ENCODE measurements at places on chromosomes 6 and 20. TPM values are rescaled to one million over a fixed set of nuclear protein-coding genes. Genes with fewer than 3 reads are reported as not detected.

DNA sequence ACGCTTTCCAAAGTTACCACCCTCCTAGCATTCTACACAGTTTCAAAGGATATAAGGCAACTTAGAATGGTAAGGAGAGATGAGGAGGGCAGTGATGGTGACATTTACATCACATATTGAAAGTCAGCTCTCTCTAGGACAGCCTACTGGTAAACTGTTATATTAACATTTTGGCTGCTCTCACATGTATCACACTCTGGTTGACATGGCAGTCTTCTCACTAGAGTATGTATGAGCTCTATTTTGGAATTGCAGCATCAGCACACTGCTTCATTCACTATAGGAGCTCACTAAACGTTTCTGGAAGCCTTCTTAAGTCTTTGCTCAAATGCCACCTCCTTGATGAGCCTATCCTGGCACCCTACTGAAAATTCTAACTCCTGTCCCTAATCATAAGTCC is 135.7 kb upstream of the ENPP5 start:
- no peak for DNase-seq

DNA sequence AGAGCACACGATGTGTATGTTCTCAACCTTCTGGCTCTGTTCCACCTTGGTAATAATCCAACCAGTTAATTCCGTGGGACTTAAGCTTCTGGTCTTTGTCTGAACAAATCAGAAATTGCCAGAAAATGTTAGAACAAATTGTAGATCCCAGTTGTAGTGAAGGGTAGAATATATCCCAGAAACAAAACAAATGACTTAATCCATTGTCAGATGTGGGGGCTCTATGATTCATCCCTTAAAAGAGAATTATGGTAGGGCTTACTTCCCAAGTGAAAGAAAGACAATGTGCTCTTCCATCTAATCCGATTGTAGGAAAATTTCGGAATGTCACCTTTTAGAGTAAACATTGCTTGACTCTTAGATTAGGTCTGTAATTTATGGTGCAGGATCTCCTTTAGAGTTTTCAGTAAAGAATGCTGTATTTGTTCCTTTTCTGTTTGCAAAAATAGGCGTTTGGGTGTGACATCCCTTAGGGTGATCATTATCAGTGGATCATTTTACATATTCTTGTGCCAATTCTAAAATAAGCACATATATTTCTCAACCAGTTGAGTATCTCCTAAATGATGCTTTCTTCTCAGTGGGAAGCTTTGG is 234.5 kb upstream of the ZNF217 start:
- peak; percentile 92 for DNase-seq

- DNase-seq, result peak; percentile 41
Observed at GRCh38 chr20:13105864-13106457, 97.2 kb downstream of the SPTLC3 start.

- no peak for DNase-seq
Observed at GRCh38 chr6:157853018-157853805, 30.2 kb downstream of the SNX9 start.

DNA sequence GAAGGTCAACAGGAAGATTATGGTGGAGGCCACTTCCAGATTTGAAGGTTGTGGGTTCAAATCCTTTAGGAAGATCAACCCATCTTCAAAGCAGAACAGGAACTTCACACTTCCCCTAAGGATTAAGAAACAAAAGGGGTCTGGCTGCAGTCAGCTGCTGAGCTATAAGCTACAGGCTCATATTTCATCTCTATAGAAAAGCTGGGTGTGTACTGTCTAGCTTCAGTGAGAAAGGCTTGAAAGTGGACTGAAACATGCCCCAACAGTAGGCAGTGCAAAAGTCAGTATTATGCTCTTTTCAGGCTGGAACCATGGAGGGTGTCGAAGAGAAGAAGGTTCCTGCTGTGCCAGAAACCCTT is 60.1 kb upstream of the SPDEF start:
- DNase-seq, result no peak

DNA sequence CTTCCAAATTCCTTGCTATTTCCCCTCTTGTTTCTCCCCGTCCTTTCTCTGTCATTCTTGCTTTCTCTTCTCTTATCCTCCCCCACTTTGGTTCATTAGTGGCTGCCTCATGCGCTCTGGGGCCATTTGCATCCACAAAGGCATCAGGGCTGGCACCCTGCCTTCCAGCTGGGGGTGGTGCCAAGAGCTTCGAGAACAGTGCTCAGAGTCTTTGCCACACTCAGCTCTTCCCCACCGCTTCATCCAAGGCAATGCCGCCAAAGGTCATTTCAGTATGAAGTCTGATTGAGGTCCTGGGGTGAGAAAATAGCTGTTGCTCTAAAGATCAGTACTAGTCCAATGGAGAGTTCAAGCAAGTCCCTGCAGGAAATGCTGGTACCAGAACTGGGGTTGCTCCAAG is 22.7 kb downstream of the OLIG3 start:
- no peak for DNase-seq

DNA sequence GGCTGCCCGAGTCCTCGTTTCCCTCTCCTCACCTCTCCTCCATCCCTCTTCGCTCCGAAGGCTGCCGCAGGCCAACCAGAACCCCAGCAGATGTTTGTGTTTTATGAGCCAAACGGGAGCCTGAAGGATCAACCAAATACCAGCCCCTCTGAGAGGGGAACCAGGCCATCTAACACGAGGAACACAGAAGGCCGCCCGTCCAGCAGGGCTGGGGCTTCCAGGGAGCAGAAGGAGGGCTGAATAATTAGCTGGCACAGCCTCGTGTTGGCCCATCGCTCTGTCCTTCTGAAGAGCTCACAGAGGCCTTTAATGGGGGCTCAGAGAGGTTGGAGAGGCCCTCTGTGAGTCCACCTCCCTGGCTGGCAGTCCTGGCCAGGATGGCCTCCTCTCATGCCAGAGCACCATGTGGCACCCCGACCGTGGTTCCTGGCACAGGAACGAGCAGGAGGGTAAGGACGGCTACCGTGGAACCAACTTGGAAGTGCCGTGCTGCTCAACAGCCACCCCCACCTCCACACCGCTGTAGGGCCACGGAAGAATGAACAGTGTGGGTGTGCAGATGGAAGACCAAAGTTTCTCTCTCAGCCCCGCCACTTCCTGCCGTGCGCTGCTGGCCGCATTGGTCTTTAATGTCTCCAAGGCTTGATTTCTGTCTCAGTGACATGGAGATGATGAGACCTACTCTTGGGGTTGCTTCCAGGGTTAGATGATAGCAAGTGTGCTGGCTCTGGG is 155.2 kb downstream of the SCML4 start:
- no peak for DNase-seq

- DNase-seq, result no peak
Observed at GRCh38 chr6:111850295-111850937, 22.8 kb downstream of the FYN start.

- no peak for DNase-seq
Observed at GRCh38 chr6:12336121-12336971, 46.2 kb downstream of the EDN1 start.

DNA sequence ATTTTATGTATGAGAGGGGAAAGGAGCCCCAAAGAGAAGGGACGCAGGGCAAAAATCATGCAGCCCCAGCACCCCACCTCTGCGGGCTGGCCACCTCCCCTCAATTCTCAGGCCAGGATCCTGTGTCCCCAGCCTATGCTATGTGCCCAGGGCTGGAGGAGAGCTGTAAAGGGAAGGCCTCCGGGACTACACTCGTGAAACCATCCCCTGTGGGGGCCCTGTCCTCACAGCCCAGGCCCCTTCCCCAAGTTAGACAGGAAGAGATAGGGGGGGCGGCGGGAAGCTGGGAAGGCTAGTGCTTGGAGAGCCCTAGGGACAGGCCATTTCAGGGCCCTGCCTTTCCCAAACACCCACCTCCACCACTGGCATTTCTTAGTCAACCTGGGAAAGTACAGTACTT is 1.4 kb upstream of the COL11A2 start:
- no peak for DNase-seq

- DNase-seq, result no peak
Observed at GRCh38 chr6:131366223-131366622, 206.8 kb upstream of the ARG1 start.

DNA sequence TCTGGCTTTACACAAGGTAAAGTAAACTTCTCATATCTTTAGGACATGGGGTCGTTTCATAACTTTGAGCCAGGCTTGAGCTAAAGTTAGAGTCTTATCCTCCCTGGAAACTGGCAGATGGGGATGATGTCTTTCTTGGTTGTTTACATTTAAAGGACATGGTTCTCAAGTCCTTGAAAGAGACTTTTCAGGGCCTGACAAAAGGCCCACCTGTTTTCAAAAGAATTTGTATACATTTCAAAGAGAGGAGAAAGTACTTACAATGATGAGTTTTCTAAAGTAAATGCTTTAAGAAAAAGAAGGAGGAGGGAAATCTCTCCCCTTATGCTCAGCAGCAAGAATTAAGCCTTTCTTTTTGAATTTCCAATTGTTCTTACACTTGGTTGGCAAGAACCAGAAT is 45.7 kb upstream of the TINAG start:
- DNase-seq, result no peak

GRCh38 chr20:32141465-32141980 is 32.0 kb downstream of the TM9SF4 start:
- no peak for DNase-seq

DNA sequence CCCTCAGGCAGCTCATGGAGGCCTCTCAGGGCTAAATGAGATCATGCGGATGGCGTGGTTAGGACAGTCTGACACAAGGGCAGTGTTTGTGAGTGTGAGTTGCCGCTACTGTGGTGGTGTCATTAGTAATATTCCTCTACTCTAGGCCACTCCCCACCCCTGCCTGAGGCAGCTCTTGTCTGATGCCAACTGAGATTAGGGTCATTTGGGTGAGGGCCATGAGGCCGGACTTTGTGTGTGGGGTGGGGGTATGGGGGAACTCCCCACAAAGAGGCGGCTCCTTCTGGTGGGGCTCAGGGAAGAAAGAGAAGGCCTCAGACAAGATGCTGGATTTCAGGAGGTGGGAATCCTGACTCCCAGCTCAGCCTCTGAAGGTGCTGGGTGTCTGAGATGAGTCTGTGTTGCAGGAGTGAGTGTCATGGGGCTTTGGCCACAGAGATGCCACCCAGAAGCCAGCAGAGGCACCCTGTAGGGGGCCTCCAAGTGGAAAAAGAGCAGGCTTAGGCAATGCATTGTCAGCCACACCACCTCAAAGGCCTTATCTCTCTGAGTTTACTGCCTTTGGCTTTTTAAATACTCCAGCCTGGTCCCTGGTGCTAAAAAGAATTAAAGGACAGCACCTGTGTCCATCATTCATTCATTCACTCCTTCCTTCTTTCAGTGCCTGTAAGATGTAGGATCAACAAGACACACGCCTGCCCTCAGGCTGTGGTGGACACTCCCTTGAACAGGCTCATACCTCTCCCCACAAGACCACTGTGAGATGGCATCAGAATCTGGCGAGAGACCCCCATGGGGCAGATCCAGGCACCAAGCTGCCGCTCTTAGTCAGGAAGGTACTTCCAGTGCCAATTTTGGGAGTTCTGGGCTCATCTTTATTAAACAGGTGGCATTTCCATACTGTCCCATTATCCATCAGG is 175.2 kb downstream of the MRPL14 start:
- no peak for DNase-seq

Gene PLCB4
- 26.8 TPM for total RNA-seq

Gene LPA
- total RNA-seq, result not detected

Gene TFAP2D
- not detected for total RNA-seq

Gene TSHZ2
- 0.36 TPM for total RNA-seq

Gene PI16
- total RNA-seq, result not detected
